ENCODE measurements at places on chromosomes 3 and 15.

GRCh38 chr3:188296761-188297612 is 143.0 kb downstream of the LPP start:
- no peak for DNase-seq

- no peak for DNase-seq
These were observed 53.7 kb downstream of the GALK2 start for GRCh38 chr15:49223536-49224274.

GRCh38 chr3:194249323-194250097 is 101.6 kb downstream of the CPN2 start:
- no peak for DNase-seq

GRCh38 chr3:30294241-30294667 is 312.1 kb upstream of the TGFBR2 start:
- no peak for DNase-seq

- no peak for DNase-seq
These were observed 851.0 kb downstream of the DIPK2A start for GRCh38 chr3:144822671-144823070.
